ENCODE measurements at places on chromosomes 1 and 21. TPM values are rescaled to one million over a fixed set of nuclear protein-coding genes. Genes with fewer than 3 reads are reported as not detected.

DNA sequence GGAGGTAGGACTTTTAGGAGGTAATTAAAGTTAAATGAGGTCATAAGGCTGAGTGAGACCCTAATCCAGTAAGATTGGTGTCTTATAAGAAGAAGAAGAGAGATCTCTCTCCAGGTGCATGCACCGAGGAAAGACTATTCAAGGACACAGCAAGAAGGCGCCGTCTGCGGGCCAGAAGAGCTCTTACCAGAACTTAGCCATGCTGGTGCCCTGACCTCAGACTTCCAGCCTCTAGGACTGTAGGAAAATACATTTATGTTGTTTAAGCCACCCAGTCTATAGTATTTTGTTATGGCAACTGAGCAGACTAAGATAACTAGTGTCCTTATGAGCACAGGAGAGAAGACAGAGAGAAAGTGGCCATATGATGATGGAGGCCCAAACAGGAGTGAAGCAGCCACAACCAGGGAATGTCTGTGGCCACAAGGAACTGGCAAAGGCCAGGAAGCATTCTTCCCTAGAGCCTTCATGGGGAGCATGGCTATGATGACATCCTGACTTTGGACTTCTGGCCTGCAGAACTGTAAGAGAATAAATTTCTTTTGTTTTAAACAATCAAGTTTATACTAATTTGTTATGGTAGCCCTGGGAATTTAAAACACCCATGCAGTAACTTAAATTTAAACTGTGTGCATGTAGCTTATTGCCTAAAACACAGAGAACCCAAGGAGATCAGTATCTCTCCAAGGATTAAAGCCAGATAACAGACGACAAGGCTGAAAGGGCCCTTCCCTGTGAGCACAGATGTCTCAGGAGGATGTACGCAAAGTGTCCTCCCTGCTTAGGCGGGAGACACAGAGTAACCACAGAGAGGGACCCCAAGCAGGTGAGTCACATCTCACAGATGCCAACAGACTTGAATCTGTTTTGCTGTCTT lies 9.9 kb upstream of the CD58 start:
- H3K4me1 ChIP-seq = no peaks in the 10 kb centered on the region
- no peak overlapping the region for H3K27ac ChIP-seq
- H3K36me3 ChIP-seq = no peaks in the 10 kb centered on the region

GRCh38 chr1:2226525-2227345 lies 1.4 kb upstream of the SKI start:
- DNase-seq = no peak
- no peaks in the 10 kb centered on the region for H3K36me3 ChIP-seq
- peak overlapping the region; percentile 87 for H3K4me3 ChIP-seq
- H3K27me3 ChIP-seq = no peaks in the 10 kb centered on the region
- H3K27ac ChIP-seq = peak overlapping the region; percentile 98
- peaks cover 30% of the 10 kb centered on the region for H3K4me1 ChIP-seq

NSL1 gene
- 31.1 TPM for total RNA-seq

- no peak overlapping the region for H3K4me3 ChIP-seq
- H3K27ac ChIP-seq = no peak overlapping the region
- no peak for DNase-seq
- no peaks in the 10 kb centered on the region for H3K27me3 ChIP-seq
Measured at GRCh38 chr1:94875794-94876193, 51.1 kb downstream of the CNN3 start.

DNA sequence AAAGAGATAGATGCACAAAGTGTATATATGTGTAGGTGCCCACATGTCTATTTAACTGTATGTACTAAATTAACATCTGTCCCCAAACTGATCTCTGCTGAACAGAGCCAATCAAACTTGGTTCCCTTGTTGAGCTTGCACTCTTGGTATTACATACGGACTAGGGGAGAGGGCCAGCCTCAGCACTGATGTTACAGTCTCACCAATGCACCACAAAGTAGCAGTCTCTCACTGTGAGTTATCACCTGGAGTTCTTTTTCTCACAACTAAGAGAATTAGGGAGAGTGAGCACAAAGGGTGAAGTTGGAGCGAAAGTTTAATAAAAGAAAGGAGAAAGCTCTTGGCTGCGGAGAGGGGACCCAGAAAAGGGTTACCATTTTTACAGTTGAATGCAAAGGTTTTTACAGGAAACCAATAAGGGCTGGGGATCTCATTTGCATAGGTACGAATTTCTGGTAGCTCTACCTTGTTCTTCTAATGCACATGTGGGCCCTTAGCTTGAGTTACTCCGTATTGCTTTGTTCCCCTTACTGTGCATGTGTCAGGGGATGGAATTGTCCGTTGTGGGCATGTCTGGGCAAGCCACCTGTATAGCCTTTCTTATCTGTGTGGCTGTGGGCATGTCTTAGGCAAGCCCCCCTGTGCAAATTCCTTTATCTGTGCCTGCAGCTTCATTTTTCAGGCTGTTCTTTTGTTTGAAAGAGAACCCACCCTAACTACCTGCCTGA lies 13.3 kb upstream of the CHI3L2 start:
- H3K4me3 ChIP-seq = no peak overlapping the region
- no peaks in the 10 kb centered on the region for H3K36me3 ChIP-seq
- no peaks in the 10 kb centered on the region for H3K4me1 ChIP-seq
- no peak for DNase-seq

GRCh38 chr21:45828580-45829570 lies 152.7 kb upstream of the COL6A1 start:
- no peak overlapping the region for H3K27ac ChIP-seq
- no peaks in the 10 kb centered on the region for H3K36me3 ChIP-seq
- DNase-seq = peak; percentile 89
- H3K4me1 ChIP-seq = no peaks in the 10 kb centered on the region
- no peaks in the 10 kb centered on the region for H3K27me3 ChIP-seq

DNA sequence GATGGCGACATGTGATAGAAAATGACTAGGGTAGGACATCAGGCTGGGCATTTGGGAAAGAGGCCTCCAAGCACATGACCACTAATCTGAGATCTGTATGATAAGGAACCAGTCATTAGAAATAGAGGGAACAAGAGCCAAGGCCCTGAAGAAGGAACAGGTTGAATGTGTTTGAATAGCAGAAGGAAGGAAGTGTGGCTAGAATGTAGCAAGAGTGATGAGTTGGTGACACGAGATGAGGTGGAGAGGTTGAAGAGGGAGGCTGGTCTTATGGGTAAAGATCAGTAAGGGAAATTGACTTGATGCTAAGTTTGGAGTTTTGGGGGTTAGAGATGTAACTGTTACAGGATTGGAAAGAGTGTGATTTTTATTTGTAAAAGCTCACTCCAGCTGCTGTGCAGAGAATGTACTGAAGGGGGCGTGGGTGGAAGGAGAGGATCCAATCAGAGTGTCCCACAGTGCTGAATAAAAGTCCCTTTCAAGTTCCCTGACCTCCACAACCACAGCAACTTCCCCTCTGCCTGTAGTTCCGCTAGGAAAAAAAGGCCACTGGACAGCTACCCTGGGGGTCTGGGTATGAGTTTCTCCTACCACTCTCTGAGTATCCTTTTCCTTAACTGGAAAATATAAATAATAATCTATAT lies 295.0 kb downstream of the OMA1 start:
- no peak overlapping the region for H3K4me3 ChIP-seq
- peaks cover 25% of the 10 kb centered on the region for H3K4me1 ChIP-seq
- H3K27me3 ChIP-seq = peaks cover 25% of the 10 kb centered on the region
- no peak overlapping the region for H3K27ac ChIP-seq
- no peaks in the 10 kb centered on the region for H3K36me3 ChIP-seq
- DNase-seq = no peak

DNA sequence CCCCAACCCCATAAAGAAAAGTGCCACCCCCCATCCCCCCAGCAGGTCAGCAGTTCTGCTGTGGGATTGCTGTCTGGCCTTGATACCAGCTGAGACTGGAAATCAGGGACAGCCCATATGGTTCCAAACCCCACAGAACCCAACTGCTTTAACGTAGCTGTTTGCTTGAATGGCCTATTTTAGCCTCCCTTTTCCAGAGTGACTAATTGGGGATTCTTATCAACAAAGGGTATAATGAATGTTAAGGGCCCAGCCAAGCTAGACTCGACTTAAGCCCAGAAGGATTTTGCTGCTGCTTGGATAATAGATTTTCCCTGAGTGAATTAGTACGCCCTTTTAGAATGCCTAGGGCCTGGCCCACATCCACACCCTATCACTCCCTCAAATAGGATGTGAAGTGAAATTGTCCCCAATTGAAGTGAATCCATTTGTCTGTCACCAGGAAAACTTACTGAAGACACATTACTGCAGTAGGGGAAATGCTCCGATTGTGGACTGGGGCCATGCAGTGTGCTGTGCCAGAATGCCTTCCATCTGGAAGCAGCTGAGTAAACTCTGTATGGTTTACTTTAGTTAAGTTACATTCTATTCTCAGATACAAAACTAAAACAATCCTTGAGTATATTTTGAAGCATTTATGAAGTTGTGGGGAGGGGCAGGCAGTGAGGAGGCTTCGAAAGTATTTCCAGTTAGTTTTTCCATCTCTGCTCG lies 156.9 kb downstream of the DHRS3 start:
- peaks cover 100% of the 10 kb centered on the region for H3K4me1 ChIP-seq
- peak overlapping the region; percentile 85 for H3K27ac ChIP-seq
- peaks cover 27% of the 10 kb centered on the region for H3K36me3 ChIP-seq
- no peak overlapping the region for H3K4me3 ChIP-seq
- no peaks in the 10 kb centered on the region for H3K27me3 ChIP-seq

VCAM1 gene
- 25.7 TPM for total RNA-seq

- H3K36me3 ChIP-seq = no peaks in the 10 kb centered on the region
- H3K4me1 ChIP-seq = no peaks in the 10 kb centered on the region
- DNase-seq = no peak
- no peak overlapping the region for H3K4me3 ChIP-seq
Measured at GRCh38 chr1:24491577-24492360, 10.9 kb upstream of the RCAN3 start.

GRCh38 chr1:64483731-64484414 lies 13.9 kb downstream of the CACHD1 start:
- no peak for DNase-seq
- H3K36me3 ChIP-seq = no peaks in the 10 kb centered on the region
- H3K27me3 ChIP-seq = no peaks in the 10 kb centered on the region
- no peak overlapping the region for H3K4me3 ChIP-seq
- peaks cover 6% of the 10 kb centered on the region for H3K4me1 ChIP-seq
- no peak overlapping the region for H3K27ac ChIP-seq

DNA sequence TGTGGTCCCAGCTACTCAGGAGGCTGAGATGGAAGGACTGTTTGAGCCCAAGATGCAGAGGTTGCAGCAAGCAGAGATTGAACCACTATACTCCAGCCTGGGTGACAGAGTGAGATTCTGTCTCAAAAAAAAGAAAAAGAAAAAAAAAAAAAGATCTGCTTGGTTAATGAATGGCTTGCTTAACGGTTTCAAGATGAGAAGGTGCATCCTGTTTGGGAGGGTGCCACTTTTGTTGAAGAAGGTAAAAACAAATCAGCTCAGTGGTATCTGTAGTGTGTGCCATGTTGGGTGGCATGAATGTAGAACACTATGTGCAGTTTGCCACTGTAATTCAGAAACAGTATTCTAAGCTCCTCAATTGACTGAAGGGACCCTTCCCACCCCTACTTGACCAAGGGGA lies 94.9 kb upstream of the ETV3 start:
- H3K27ac ChIP-seq = no peak overlapping the region
- H3K4me3 ChIP-seq = no peak overlapping the region
- no peaks in the 10 kb centered on the region for H3K27me3 ChIP-seq
- peak; percentile 29 for DNase-seq
- no peaks in the 10 kb centered on the region for H3K4me1 ChIP-seq
- no peaks in the 10 kb centered on the region for H3K36me3 ChIP-seq

GRCh38 chr1:59212706-59213105 lies 84.2 kb upstream of the FGGY start:
- H3K4me3 ChIP-seq = no peak overlapping the region
- H3K36me3 ChIP-seq = no peaks in the 10 kb centered on the region
- H3K27me3 ChIP-seq = no peaks in the 10 kb centered on the region
- no peak for DNase-seq
- no peak overlapping the region for H3K27ac ChIP-seq

GRCh38 chr1:189859385-189859977 lies 618.2 kb downstream of the BRINP3 start:
- no peaks in the 10 kb centered on the region for H3K36me3 ChIP-seq
- DNase-seq = no peak
- H3K4me1 ChIP-seq = no peaks in the 10 kb centered on the region
- no peak overlapping the region for H3K27ac ChIP-seq
- H3K4me3 ChIP-seq = no peak overlapping the region
- no peaks in the 10 kb centered on the region for H3K27me3 ChIP-seq

DNA sequence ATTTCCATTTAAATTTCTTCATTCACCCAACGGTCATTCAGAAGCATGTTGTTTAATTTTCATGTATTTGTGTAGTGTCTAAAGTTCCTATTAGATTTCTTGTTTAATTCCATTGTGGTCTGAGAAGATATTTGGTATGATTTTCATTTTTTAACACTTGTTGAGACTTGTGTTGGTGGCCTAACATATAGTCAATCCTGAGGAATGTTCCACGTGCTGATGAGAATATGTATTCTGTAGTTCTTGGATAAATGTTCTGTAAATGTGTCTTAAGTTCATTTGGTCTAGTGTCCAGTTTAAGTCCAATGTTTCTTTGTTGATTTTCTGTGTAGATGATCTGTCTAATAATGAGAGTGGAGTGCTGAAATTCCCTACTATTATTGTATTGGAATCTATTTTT lies 22.7 kb upstream of the LCE5A start:
- no peak overlapping the region for H3K4me3 ChIP-seq
- H3K27ac ChIP-seq = no peak overlapping the region
- no peaks in the 10 kb centered on the region for H3K27me3 ChIP-seq

DNA sequence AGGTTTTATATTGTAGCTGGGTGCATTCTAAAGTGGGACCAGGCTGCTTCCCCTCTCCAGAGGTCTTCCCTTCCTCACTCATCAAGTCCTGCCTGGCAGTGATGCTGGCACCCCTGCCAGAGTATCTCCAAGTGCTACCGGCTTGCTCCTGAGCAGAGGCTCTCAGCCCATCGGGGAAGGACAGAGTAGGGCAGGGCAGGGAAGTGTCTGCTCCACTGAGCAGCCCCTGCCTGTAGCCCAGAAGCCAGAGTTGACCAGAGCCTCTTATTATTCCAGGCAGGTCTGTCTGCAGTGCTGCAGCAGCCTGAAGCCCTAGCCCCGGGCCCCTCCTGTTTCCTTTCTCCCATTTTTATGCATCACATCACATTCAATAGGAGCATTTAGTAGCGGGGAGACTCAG lies 51.1 kb downstream of the ATP2B4 start:
- peaks cover 5% of the 10 kb centered on the region for H3K36me3 ChIP-seq
- DNase-seq = no peak

DNA sequence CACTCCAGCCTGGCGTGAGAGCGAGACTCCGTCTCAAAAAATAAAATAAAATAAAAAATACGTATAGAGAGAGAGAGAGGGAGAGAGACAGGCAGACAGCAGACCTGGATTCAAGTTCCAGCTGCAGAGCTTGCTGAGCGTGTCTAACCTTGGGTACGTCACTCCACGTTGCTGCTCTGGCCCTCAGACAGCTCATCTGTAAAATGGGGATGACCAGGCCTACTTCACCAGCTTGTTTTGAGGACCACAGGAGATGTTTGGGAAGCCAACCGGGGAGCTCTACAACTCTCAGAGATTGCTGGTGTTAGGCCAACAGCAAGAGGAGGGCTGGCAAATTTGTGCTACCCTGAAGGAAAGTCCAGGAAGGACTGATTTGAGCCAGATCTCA lies 499 bp upstream of the TRAF5 start:
- H3K27ac ChIP-seq = peak overlapping the region; percentile 93
- DNase-seq = no peak
- H3K4me3 ChIP-seq = peak overlapping the region; percentile 90
- peaks cover 47% of the 10 kb centered on the region for H3K4me1 ChIP-seq

CYP4Z1 gene
- total RNA-seq = 1.7 TPM
